H1 (cell line): ENCODE measurements at places on chromosomes 4 and X. TPM values are rescaled to one million over a fixed set of nuclear protein-coding genes. Genes with fewer than 3 reads are reported as not detected.
A peak's percentile ranks its signal among the peaks of the same experiment; 100 is the strongest.

DNA sequence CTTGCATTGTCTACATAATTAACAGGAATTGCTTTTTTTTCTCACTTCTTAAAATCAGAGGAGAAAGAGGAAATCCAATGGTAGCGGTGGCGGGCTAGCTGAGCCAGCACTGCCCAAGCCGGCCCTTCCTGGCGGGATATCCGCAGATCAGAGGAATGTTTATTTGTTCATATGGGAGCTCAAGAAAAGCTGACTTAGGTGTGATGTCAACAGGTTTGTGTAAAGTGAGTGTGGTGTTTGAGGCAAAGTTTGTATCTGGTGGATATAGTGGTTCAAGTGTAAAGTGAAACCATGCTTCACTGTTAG, 466 bp upstream of the SLC39A8 start:
- peak overlapping the region; percentile 48; the same call in 1 of the 2 replicates for H3K4me3 ChIP-seq
- H3K27ac ChIP-seq: no peak overlapping the region
- H3K27me3 ChIP-seq: no peaks in the 10 kb centered on the region
- peaks cover 9% of the 10 kb centered on the region for H3K4me1 ChIP-seq

DNA sequence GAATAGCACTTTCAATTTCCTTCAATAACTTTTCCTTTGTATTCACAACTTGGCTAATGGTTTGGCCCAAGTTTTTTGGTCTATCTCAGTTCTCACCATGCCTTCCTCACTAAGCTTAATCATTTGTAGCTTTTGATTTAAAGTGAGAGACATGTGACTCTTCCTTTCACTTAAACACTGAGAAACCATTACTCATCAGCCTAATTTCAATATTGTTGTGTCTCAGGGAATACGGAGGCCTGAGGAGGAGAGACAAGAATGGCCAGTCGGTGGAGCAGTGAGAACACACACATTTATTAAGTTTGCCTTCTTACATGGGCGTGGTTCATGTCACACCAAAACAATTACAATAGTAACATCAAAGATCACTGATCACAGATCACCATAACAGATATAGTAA, 56.7 kb downstream of the TSPAN5 start:
- no peak for DNase-seq
- no peaks in the 10 kb centered on the region for H3K36me3 ChIP-seq
- H3K4me1 ChIP-seq: peaks cover 7% of the 10 kb centered on the region
- H3K27ac ChIP-seq: no peak overlapping the region

GRCh38 chr4:40255393-40256281, 58.8 kb downstream of the RHOH start:
- no peak for DNase-seq
- no peaks in the 10 kb centered on the region for H3K4me1 ChIP-seq
- H3K36me3 ChIP-seq: no peaks in the 10 kb centered on the region
- H3K27me3 ChIP-seq: no peaks in the 10 kb centered on the region; the same call in none of the 2 replicates

DNA sequence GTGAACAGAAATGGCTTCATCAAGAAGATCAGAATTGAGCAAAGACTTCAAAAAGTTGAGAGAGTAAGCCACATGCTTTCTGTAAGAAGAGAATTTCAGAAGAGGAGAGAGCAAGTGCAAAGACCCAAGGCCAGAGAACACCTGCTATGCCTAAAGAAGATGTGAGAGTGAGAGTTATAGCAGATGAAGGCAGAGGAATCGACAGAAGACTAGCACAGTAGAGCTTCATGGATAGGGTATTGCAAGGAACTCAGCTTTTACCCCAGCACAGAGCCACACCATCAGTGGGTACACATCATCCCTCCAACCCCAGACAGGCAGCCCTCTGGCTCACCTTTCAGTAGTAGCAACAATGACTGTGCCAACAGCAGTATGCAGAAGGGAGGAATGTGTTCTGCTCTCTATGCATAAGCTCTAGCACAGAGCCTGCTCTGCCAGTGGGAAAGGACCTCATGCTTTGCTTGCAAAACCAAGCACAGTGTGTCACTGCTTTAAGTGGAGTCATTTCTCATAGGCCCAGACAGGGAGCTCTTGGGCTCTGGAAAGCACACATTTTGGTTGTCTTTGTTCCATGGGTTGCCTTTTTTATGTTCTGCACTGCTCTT, 318.6 kb downstream of the NAF1 start:
- no peak overlapping the region for H3K4me3 ChIP-seq
- H3K36me3 ChIP-seq: no peaks in the 10 kb centered on the region
- H3K27me3 ChIP-seq: no peaks in the 10 kb centered on the region
- H3K27ac ChIP-seq: no peak overlapping the region
- no peaks in the 10 kb centered on the region for H3K4me1 ChIP-seq
- no peak for DNase-seq

- no peak for DNase-seq
- no peak overlapping the region for H3K27ac ChIP-seq
These were observed 36.4 kb downstream of the ASB9 start for GRCh38 chrX:15233416-15234015.

DNA sequence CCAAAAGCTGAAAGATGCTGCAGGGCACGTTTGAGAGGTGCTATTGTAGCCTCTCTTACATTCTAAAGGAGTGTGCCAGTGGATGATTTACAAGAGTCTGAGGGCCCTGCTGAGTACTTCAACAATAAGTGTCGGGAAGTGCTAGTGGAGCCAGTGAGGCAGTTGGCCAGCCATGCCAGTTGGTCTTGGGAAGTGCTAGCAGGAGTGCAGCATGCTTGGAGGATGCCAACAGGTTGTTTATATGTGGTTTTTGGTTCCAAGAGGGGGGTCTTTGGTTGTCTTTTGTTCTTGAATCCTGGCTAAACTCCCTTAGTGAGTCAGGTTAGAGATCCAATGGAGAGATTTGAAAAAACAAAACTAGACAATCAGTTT, 335.3 kb downstream of the PABPC4L start:
- H3K36me3 ChIP-seq: no peaks in the 10 kb centered on the region
- H3K27ac ChIP-seq: no peak overlapping the region
- no peaks in the 10 kb centered on the region for H3K4me1 ChIP-seq
- H3K4me3 ChIP-seq: no peak overlapping the region
- no peak for DNase-seq
- no peaks in the 10 kb centered on the region for H3K27me3 ChIP-seq

Gene CLDN2
- polyA plus RNA-seq: 0.02 TPM in 1 of 2 replicates, not detected in the other

Gene GPR50
- polyA plus RNA-seq: 1.9 and 3.5 TPM in 2 replicates

Gene CRMP1
- polyA plus RNA-seq: 131 and 137 TPM in 2 replicates

Gene WAS
- 0.65 and 0.74 TPM in 2 replicates for polyA plus RNA-seq

Gene IDS
- polyA plus RNA-seq: 17.9 and 20.7 TPM in 2 replicates

Gene RASGEF1B
- 1.2 and 1.6 TPM in 2 replicates for polyA plus RNA-seq

Gene MAGEA11
- not detected in 2 replicates for polyA plus RNA-seq
